ENCODE measurements at places on chromosomes 3 and 15.

DNA sequence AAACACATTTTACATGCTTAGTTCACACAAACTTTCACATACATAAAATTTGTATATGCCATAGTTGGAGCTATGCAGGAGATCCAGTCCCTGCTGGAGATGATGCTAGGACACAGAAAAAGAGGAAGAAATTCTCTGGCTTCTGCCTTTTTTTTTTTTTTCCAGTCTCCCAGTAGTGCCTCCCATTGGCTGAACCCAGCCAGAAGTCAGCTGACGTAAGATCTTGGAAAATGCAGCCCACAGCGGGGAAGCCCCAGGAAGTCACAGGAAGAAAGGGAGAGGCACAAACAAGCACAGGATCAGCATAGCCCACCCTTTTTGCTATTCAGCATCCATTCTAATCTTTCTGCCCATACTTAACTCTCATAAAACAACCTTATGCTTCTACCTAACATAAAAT, 38.5 kb downstream of the SCN11A start:
- no peak overlapping the region for H3K4me3 ChIP-seq
- H3K4me1 ChIP-seq, result no peaks in the 10 kb centered on the region
- H3K27me3 ChIP-seq, result no peaks in the 10 kb centered on the region
- DNase-seq, result no peak
- no peak overlapping the region for H3K27ac ChIP-seq

GRCh38 chr3:73577704-73578103, 47.0 kb downstream of the PDZRN3 start:
- no peaks in the 10 kb centered on the region for H3K27me3 ChIP-seq
- H3K4me3 ChIP-seq, result no peak overlapping the region
- H3K27ac ChIP-seq, result no peak overlapping the region
- no peak for DNase-seq
- peaks cover 32% of the 10 kb centered on the region for H3K4me1 ChIP-seq
- no peaks in the 10 kb centered on the region for H3K36me3 ChIP-seq

DNA sequence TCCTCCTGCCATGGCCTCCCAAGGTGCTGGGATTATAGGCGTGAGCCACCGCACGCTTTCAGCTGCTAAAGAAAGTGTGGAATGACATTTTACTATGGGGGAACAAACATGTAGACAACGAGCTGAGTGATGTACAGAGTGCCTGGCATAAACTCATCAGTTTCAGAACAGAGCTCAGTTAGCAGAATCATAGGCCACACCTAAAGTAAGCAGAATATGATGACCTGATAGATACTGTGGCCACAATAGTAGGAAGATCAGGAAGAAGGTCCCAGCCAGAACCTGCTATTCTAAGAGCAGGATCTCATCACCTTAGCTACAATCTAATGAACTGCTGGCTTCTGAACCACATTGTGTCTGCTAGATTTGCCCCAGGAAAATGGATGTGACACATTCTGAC, 158.3 kb downstream of the TPRG1 start:
- H3K27ac ChIP-seq, result no peak overlapping the region
- no peaks in the 10 kb centered on the region for H3K36me3 ChIP-seq
- H3K27me3 ChIP-seq, result no peaks in the 10 kb centered on the region
- no peaks in the 10 kb centered on the region for H3K4me1 ChIP-seq
- no peak for DNase-seq

DNA sequence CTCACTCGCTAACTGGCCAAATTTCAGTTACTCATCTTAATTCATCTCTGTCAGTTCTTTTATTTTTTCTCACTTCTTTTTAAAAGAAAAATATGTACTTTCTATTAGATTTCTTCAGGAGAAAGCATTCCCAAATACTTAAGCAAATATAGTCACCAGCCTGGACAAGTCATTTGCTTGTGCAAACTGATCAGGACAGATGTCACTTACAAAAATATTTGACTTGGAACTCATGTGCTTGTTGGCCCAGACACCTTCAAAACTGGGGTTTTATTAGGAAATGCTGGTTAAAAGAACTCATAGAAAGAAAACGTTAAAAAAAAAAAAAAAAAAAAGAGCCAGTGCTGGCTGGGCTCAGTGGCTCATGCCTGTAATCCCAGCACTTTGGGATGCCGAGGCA, 31.3 kb upstream of the FOXP1 start:
- H3K4me1 ChIP-seq, result no peaks in the 10 kb centered on the region
- H3K36me3 ChIP-seq, result no peaks in the 10 kb centered on the region
- DNase-seq, result no peak
- H3K4me3 ChIP-seq, result no peak overlapping the region
- H3K27ac ChIP-seq, result no peak overlapping the region
- no peaks in the 10 kb centered on the region for H3K27me3 ChIP-seq

GRCh38 chr3:64900617-64901521, 213.1 kb upstream of the ADAMTS9 start:
- peak overlapping the region; percentile 45 for H3K27ac ChIP-seq
- no peaks in the 10 kb centered on the region for H3K27me3 ChIP-seq
- DNase-seq, result no peak
- peaks cover 57% of the 10 kb centered on the region for H3K4me1 ChIP-seq
- H3K4me3 ChIP-seq, result no peak overlapping the region
- H3K36me3 ChIP-seq, result no peaks in the 10 kb centered on the region

DNA sequence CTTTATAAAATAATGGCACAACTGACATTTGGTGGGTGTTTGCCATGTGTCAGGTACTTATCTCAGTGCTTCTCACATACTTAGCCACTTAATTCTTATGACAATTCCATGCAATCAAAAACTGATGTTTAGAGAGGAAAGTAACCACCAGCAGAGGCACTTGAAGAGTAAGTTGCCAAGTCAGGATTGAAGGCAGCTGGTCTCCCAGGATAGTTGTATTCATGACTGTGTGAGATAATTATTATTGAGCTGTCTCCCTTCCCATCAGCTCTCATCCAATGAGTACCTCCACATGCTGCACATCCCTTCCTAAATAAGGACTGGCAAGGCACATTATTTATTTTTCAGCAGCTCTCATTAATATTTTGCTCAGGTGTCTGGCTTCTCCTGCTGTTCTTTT, 4.8 kb downstream of the VEPH1 start:
- H3K4me3 ChIP-seq, result no peak overlapping the region
- H3K4me1 ChIP-seq, result no peaks in the 10 kb centered on the region
- DNase-seq, result no peak
- H3K27me3 ChIP-seq, result no peaks in the 10 kb centered on the region
- H3K27ac ChIP-seq, result no peak overlapping the region
- H3K36me3 ChIP-seq, result no peaks in the 10 kb centered on the region

- no peak overlapping the region for H3K4me3 ChIP-seq
- no peaks in the 10 kb centered on the region for H3K36me3 ChIP-seq
Measured at GRCh38 chr3:8450618-8451017, 51.0 kb upstream of the LMCD1 start.

- H3K4me1 ChIP-seq, result no peaks in the 10 kb centered on the region
- H3K4me3 ChIP-seq, result no peak overlapping the region
- no peaks in the 10 kb centered on the region for H3K27me3 ChIP-seq
Measured at GRCh38 chr15:35161694-35162093, 76.6 kb upstream of the NANOGP8 start.

DNA sequence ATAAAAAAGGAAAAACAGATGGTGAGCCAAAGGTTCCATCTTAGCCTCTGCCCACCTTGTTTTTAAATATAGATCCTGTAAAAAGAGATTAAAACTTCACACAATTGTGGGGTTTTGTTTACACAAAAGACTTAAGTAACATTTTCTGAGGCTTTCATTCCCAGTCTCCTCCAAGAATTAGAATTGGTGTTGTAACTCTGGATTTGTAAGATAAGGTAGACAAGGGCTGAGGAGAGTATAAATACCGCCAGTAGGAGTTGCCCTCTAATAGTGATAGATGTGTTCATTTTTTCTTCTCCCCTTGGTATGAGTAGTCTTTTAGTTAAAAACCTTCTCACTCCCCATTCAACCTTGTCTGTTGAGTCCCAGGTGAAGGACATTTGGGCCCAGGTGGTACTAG, 8.5 kb downstream of the MINDY2 start:
- no peak for DNase-seq
- peaks cover 31% of the 10 kb centered on the region for H3K4me1 ChIP-seq
- no peaks in the 10 kb centered on the region for H3K27me3 ChIP-seq
- no peak overlapping the region for H3K27ac ChIP-seq
- H3K4me3 ChIP-seq, result no peak overlapping the region

DNA sequence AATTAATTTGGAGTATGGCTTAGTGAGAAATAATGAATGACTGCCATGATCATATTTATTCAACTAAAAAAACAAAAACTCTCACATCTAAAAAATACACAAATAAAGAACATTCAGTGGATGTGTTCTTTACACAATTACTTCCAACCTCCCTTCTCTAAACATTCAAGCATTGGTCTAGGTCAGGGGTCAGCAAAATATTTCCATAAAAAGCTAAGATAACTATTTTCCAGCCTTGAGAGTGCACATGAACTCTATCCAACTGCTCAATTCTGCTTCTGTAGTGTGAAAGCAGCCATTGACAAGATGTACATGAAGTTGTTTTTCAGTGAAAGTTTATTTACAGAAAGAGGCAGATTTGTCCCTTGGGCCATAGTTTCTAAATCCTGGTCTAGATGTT, 406.3 kb downstream of the MAGI1 start:
- no peak overlapping the region for H3K27ac ChIP-seq
- DNase-seq, result no peak
- H3K27me3 ChIP-seq, result no peaks in the 10 kb centered on the region
- no peaks in the 10 kb centered on the region for H3K4me1 ChIP-seq
- no peaks in the 10 kb centered on the region for H3K36me3 ChIP-seq
- no peak overlapping the region for H3K4me3 ChIP-seq

DNA sequence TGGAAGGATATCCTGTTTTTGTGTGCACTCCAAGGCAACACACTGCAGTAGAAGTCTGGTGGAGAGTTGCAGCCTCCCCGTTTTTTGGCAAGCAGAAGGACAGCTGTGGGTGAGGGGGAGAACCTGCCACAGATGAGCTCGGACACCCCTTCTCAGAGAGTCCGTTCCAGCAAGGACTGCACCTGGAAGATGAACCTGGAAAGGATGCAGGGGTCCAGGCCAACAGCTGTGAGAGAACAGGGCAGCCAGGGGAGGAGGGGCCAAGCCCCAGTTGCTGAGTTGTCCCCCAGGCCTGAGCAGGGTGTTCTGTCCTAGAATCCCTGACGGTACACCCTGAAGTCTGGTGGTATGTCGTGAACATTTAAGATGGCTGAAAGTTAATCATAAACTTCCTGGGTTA, 30.2 kb downstream of the ZXDC start:
- H3K4me3 ChIP-seq, result no peak overlapping the region
- DNase-seq, result no peak
- H3K27ac ChIP-seq, result no peak overlapping the region
- H3K4me1 ChIP-seq, result no peaks in the 10 kb centered on the region
- H3K36me3 ChIP-seq, result peaks cover 9% of the 10 kb centered on the region
- no peaks in the 10 kb centered on the region for H3K27me3 ChIP-seq

GRCh38 chr3:11624161-11624560, 19.6 kb downstream of the VGLL4 start:
- no peak overlapping the region for H3K4me3 ChIP-seq
- H3K27ac ChIP-seq, result no peak overlapping the region
- no peaks in the 10 kb centered on the region for H3K27me3 ChIP-seq
- H3K36me3 ChIP-seq, result no peaks in the 10 kb centered on the region

- no peak overlapping the region for H3K27ac ChIP-seq
- H3K27me3 ChIP-seq, result no peaks in the 10 kb centered on the region
- no peaks in the 10 kb centered on the region for H3K36me3 ChIP-seq
- DNase-seq, result no peak
- H3K4me1 ChIP-seq, result peaks cover 3% of the 10 kb centered on the region
Measured at GRCh38 chr3:134066651-134067530, 37.2 kb upstream of the SLCO2A1 start.

GRCh38 chr3:151765685-151766084, 32.0 kb downstream of the AADACL2 start:
- H3K27me3 ChIP-seq, result no peaks in the 10 kb centered on the region
- DNase-seq, result no peak
- H3K36me3 ChIP-seq, result no peaks in the 10 kb centered on the region
- no peak overlapping the region for H3K4me3 ChIP-seq

GRCh38 chr3:129665024-129665768, 58.7 kb upstream of the PLXND1 start:
- H3K36me3 ChIP-seq, result peaks cover 2% of the 10 kb centered on the region
- H3K27me3 ChIP-seq, result no peaks in the 10 kb centered on the region
- H3K4me3 ChIP-seq, result no peak overlapping the region
- H3K4me1 ChIP-seq, result peaks cover 28% of the 10 kb centered on the region
- DNase-seq, result no peak

- H3K4me3 ChIP-seq, result no peak overlapping the region
- H3K36me3 ChIP-seq, result no peaks in the 10 kb centered on the region
- no peak overlapping the region for H3K27ac ChIP-seq
- no peaks in the 10 kb centered on the region for H3K4me1 ChIP-seq
Measured at GRCh38 chr3:120196333-120196732, 88.7 kb downstream of the GPR156 start.

DNA sequence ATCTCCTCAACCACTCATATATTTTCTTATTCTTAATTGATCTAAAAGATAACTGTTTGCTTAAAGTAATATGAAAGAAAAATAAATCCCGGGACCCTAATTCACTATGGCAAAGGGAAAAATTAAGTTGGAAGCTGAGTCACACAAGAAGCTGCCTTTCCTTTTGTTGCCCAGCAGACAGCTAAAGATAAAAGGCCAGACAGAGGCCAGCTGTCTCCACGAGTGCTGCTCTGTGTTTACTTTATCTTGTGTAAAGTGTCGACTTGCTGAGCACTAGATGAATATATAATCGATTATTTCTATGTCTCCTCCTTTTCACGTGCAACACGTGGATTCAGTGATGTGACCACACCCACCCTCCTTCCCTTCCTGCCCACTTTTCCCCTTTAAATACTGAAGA, 52.8 kb upstream of the NSMCE3 start:
- H3K36me3 ChIP-seq, result no peaks in the 10 kb centered on the region
- no peak overlapping the region for H3K27ac ChIP-seq
- no peak overlapping the region for H3K4me3 ChIP-seq
- no peak for DNase-seq

- no peak overlapping the region for H3K27ac ChIP-seq
- no peak overlapping the region for H3K4me3 ChIP-seq
- no peaks in the 10 kb centered on the region for H3K36me3 ChIP-seq
- DNase-seq, result no peak
- no peaks in the 10 kb centered on the region for H3K4me1 ChIP-seq
- H3K27me3 ChIP-seq, result no peaks in the 10 kb centered on the region
Measured at GRCh38 chr3:106711650-106712049, 665.6 kb upstream of the CCDC54 start.

GRCh38 chr3:179473565-179473964, 22.3 kb upstream of the GNB4 start:
- no peak for DNase-seq
- no peaks in the 10 kb centered on the region for H3K4me1 ChIP-seq
- H3K36me3 ChIP-seq, result no peaks in the 10 kb centered on the region
- H3K27ac ChIP-seq, result no peak overlapping the region
- no peaks in the 10 kb centered on the region for H3K27me3 ChIP-seq
- H3K4me3 ChIP-seq, result peak overlapping the region; percentile 2

Data from thoracic aorta (tissue), 2 donors.